A673 (cell line): ENCODE measurements at places on chromosomes 6 and 20.

GRCh38 chr6:166565084-166565967 is 21.2 kb downstream of the RAMACL start:
- DNase-seq = no peak

DNA sequence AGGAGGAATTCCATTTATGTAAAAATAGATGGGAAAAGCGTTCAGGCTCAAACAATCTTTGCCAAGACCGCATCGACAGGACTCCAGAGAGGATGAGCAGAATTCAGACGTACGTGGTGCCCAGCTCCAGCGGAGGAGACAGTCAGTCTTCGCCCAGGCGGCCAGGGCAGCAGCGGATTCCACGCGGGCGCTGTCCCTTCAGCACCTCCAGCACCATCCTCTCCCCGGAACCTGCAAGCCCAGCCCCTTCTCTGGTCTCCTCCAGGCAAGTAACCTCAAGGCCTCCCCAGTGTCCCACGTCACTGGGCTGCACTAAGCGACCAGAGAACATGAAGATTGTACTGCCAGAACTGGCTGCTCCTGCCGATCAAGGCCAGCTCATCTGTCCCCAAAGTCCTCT is 2.8 kb upstream of the KCNQ2 start:
- peak; percentile 25 for DNase-seq

GRCh38 chr20:41482647-41483552 is 116.3 kb upstream of the EMILIN3 start:
- peak; percentile 9 for DNase-seq

GRCh38 chr6:22925920-22926789 is 356.8 kb downstream of the HDGFL1 start:
- DNase-seq = no peak

- DNase-seq = no peak
Measured at GRCh38 chr6:93045156-93045555, 374.2 kb downstream of the EPHA7 start.

- DNase-seq = no peak
Measured at GRCh38 chr6:155611742-155612141, 156.1 kb upstream of the NOX3 start.

- no peak for DNase-seq
Measured at GRCh38 chr6:30334075-30334783, 7.5 kb downstream of the TRIM39 start.

DNA sequence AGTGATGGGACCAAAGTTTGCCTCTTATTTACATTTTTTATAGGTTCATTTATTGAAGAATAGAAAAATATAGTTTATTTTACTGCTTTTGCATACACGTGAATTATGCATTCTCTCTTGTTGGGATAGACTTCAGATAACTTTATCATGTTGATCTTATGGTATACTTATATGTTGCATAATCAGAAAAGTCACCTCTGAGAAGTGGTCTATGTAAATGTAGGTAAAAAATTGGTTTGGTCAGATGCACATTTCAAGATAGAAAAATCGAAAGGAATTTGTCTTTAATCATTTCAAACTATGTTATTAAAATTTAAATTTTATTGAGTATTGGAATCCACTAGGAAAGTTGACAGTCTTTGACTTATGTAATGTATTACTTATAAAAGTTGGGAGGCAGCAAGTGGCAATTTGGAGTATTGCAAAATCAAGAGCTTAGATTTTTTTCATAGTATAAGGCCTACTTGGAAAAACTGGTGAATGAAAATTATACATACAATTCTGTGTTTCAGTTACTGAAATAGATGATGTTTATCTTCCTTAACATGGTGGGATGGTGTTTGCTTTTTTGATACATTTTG is 2.4 kb downstream of the PHF3 start:
- DNase-seq = peak; percentile 18

GRCh38 chr6:75275067-75275466 is 9.5 kb downstream of the TMEM30A start:
- DNase-seq = peak; percentile 38

GRCh38 chr6:13763740-13764381 is 50.5 kb downstream of the MCUR1 start:
- DNase-seq = no peak

GRCh38 chr6:42279144-42279781 is 61.6 kb upstream of the MRPS10 start:
- no peak for DNase-seq

DNA sequence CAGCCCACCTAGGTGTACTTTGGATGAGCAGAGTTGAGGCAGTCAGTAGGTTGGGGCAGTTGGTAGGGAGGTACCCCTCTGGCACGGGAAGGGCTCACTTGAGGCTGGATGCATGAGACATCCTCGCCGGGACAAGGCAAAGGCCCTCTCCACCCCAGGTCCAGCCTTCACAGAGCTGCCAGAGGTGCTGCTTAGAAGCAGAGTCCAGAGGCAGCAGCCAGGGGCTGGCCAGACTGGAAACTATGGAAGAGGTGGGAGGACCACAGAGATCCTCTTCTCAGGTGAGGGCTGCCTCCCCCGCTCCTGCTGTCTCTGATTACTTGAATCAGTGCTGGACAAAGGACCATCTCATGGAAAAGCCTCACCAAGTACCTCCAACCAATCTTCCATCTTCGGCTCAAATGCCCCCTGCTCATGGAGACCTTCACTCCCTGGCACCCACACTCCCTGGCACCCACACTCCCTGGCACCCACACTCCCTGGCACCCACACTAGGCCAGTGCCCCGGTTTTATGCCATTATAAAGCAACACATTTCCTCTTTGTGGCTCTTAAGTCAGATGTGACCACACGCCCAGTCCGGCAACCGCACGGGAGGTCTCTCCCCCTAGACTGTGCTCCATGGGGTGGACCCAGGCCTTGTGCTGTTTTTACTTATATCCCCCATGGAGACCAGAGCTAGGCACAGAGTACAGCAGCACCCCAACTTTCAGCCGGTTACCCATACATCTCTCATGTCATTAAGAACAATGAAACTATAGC is 100.1 kb downstream of the YTHDF1 start:
- no peak for DNase-seq

- no peak for DNase-seq
Measured at GRCh38 chr6:139588734-139589593, 214.5 kb upstream of the CITED2 start.

GRCh38 chr6:33166811-33167210 is 25.5 kb downstream of the COL11A2 start:
- DNase-seq = no peak

- DNase-seq = no peak
Measured at GRCh38 chr6:168032005-168032760, 34.7 kb downstream of the KIF25 start.

- no peak for DNase-seq
Measured at GRCh38 chr6:1712451-1712850, 102.7 kb downstream of the FOXC1 start.

- DNase-seq = no peak
Measured at GRCh38 chr20:62787321-62787720, 9.0 kb upstream of the MRGBP start.

DNA sequence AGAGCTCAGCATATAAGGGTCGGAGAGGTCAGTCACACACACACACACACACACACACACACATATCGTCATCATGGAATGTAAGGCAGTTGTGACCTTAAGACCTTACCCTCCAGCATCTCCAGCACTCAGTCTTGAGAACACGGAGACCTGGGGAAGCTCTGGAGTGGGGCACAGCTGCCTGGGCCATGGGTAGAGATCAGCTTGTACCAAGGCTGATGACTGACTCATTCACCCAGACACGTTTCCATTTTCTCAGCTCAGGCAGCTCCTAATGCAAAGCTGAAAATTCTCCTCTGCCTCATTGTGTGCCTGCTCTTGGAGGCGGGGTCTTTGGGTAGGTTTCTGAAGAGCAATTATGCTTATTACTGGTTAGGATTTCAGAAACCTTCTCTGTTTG is 38.3 kb upstream of the PDYN start:
- no peak for DNase-seq

- no peak for DNase-seq
Measured at GRCh38 chr20:16158090-16158975, 414.9 kb downstream of the KIF16B start.

- peak; percentile 32 for DNase-seq
Measured at GRCh38 chr6:157198425-157199279, 124.7 kb downstream of the TMEM242 start.

DNA sequence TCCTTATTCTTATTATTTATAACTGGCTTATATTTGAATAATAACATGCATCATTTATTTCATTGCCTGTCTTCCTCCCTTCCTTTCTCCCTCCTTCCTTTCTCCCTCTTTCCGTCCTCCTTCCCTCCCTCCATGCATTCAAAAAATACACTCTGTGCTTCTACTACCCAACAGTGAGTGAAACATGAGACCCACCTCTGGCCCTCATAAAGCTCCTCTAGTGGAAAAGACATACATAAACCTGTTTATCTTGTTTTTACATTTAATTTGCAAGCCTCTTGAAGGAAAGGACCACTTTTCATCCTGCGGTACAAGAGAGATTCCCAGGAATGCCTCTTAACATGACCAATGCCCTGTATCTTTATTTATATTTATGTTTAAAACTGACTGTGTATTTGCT is 21.8 kb upstream of the ISM1 start:
- no peak for DNase-seq

DNA sequence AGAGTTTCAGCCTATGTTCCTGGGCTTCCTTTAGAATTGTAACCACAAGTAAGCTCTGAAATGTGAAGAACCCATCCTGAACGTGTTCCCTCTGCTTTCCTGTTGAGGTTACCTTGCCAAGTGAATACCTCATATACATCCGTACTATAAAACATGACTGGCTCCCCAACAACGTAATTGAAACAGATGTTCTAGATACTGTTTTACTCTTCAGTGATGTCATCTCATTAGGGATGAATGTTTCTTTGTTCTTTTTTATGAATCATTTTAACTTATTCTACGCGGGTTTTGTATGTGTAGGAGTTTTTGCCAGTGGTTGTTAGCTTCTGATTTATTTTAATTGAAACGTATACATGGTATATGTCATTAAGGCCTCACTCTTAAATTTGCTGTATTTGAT is 166.8 kb downstream of the SAMD5 start:
- no peak for DNase-seq

DNA sequence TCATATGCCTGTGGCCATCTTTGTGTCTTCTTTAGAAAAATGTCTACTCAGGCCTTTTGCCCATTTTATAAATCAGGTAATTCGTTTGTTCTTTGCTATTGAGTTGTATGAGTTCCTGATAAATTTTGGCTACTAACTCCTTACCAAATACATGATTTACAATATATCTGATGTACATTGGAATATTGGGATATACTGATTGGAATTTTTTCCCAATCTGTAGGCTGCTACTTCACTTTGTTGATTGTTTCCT is 39.2 kb downstream of the BACH2 start:
- DNase-seq = no peak

DNA sequence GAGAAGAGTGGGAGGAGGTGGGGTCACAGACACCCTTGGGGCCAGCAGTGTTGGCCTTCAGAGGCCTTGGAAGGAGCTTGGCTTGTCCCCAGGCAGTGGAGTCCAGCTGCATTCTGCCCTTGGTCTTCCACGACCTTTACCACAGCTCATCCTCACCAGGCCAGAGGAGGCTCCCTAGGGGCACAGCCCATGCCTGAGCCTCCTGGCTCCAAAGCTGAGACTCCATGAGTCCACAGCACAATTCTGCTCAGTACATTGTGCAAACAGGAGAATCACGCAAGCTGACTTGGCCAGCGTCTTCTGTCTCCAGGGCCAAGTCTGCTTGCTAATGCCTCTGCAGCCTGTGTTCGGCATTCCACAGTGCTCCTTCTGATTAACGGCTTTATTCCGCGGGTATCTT is 337.2 kb downstream of the SMOC2 start:
- DNase-seq = no peak

GRCh38 chr20:43516251-43516824 is 8.8 kb downstream of the L3MBTL1 start:
- DNase-seq = no peak

- DNase-seq = no peak
Measured at GRCh38 chr6:101434601-101435000, 41.1 kb downstream of the GRIK2 start.

- no peak for DNase-seq
Measured at GRCh38 chr6:137297887-137298286, 78.7 kb upstream of the IFNGR1 start.

DNA sequence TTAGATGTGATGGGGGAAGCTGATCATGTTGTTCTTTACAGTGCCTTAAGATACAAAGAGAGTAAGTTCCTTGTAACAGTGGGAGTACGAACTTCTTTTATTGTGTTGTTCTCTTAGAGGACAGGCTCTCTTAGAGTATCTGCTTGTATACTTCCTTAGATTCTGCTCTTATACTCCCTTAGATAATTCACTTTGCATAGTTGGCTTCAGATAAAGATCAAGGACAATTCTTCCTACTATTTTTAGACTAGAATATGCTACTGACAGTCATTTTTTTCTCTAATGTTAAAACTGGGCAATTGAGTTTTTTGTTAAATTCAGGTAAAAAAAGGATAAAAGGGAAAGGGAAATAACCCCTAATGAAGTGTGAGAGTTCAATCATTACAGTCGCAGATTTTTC is 138.7 kb downstream of the MYB start:
- no peak for DNase-seq

- no peak for DNase-seq
Measured at GRCh38 chr20:30506100-30506499, 751.4 kb upstream of the DEFB115 start.

- DNase-seq = no peak
Measured at GRCh38 chr20:24070679-24071078, 82.1 kb upstream of the GGTLC1 start.

DNA sequence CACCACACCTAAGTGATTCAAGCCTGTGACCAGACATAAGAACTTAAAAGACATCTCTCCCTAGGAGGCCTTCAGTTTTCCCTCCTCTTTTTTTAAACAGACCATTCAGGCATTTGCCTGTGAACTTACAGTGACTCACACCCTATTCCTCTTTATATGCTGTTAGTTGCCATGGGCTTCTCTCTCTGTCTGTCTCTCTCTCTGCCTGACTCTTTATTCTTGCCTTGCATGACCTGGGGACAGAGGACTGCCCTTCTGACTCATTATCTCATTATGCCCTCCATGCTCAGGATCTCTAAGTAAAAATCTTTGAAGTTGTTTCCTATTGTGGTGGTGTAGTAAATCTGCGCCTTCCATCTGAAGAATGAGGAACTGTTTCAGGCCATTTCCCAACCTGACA is 442.2 kb upstream of the MAN1A1 start:
- no peak for DNase-seq

- DNase-seq = no peak
Measured at GRCh38 chr6:136303516-136303915, 13.9 kb upstream of the BCLAF1 start.

- no peak for DNase-seq
Measured at GRCh38 chr20:6848992-6849391, 81.5 kb downstream of the BMP2 start.
